Stimulated activated CD4-positive, alpha-beta T cell treated with anti-CD3 and anti-CD28 coated beads, TNF-alpha, amount 100 ng/mL, for 4 hours (primary cell): ENCODE measurements at places on chromosomes 13 and 19.

DNA sequence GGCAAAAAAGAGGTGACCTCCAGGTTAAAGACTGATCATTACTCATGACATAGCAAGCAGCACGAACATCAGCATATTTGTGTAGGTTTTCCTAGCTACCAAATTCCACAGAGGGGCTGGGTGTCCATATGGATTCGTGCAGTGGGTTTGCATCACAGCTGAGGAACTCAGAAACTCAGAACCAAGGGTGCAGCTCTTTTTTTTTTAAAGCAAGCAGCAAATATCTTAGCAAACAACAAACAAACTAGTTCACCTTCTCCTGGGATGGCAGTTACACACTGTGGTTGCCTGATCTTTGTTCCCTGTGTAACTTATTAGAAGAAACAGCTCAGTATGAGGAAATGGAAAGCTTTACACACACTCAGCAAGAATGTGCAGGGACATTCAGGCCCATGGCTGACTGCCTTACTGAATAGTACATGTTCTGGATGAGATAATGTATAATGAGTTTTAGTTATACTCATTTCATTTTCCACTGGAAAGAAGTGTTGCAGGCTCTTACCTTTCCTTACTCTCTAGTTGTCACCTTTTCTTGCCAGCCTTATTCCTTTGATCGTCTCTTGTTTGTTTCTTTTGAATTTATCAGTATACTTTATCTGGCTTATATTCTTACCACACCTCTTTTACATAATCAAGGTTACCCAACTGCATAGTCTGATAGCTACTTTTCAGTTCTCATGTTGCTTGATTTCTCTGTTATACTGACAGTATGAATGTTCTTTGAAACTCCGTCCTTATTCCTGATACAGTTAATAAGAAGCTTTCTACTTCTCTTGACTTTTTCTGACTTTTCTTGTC lies 4.3 kb downstream of the NDFIP2 start:
- DNase-seq, result no peak

DNA sequence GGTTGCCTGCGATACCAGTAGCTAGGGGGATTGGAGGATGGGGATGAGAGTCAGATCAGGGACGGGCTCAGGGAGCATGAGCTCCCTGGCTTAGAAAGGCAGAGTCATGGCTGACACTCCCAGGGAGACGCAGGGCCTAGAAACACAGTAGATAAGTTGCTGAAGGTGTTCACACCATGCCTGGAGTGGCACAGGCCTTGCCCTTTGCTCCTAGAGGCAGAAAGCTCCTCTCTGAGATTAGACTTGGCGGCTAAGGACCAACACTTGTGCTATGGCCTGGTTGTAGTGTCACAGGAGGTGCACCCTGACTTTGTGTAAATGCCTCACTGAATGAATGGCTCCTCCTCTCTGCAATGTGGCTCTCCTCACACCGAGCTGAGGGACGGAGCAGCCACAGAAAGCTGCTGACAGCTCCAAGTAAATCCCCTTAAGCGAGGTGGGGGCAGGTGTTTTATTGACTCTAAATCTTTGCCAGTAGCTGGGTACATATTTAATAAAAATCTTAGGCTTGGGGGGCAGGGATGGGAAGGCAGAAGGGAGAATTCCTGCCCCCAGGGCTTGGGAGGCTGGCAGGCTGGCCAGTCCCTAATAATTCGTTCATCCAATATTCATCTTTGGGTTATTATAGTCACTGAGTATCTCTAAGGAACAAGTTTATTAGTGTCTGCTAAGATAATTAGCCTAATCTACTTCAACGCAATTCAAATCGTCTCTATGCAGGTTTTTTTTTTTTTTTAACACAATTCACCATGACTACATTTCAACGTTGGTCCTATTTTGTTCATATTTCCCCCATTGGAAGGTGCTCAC lies 54.9 kb downstream of the SIAH3 start:
- no peak for DNase-seq

DNA sequence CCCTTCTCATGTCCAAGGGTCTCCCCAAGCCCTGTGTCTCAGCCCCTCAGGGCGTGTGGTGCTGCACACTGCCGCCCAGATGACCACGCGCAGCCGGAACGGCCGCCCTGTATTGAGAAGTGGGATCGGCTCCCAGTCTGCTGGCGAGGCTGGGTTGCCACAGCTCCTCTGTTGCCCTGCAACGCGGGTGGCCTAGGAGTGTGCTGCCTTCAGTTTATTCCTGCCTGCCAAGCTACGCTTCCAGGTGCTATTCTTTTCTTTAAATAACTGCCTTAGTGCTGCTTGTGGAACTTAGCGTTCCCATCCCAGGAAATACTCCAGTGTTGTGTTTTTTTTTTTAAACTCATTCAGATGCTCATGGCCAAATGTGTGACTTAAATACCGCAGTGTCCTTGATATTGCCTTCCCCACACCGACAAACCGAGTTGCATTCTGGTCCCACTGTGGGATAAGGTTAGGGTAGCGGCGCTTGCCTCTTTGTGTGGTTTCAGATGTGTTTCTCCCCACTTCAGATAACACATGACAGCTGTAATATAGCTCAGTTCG lies 16.6 kb downstream of the ACTN4 start:
- no peak for DNase-seq

DNA sequence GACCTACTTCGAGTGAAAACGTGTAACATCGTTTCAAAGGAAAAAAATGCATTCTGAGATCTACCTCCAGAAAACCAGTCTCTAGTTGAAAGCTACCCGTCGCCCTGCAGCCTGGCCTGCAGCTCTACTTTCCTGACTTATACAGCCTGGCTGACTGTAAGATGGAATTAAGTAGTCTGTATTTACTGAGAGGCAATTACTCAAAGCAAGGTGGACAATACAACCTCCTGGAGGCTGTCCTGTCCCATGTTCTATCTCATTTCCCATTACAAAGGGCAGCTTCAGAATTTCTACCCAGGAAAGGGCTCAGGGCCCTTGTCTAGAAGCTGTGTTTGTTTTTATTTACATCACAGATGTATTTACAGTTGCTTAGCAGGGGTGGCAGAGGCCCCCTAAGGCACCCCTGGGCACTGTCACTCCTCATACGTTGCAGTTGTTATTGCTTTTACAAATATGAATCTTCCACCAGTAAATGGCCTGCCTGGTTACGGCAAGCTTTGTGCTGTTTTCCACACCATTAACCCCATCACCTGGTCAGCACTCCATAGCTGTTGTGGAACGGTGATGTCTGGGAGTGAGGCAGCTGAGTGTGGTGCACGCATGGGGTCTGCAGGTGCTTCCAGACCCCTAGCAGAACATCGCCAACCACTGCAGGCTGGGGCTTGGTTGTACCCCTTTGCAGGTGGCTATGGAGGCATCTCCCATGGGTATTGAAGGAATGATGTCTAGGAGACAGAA lies 46.3 kb upstream of the MTIF3 start:
- no peak for DNase-seq

DNA sequence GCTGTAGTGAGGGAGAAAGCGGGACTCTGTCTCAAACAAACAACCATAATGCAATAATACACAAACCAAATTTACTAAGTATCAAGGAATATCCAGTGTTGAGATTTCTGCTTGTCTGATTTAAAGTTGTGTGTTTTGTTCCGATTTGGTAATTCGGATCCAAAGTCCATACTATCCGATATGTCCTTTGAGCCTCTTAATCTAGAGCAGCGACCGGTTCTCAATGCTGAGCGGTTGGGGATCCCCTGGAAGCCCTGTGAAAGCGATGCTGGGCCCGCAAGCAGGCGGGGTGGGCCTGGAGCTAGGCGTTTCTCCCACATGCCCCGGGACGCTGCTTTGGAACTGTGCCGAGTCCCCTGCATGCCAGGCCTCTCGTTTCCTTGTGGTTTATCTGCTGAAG lies 20.2 kb downstream of the C19orf44 start:
- no peak for DNase-seq

- no peak for DNase-seq
These were observed 2097.0 kb downstream of the PCDH9 start for GRCh38 chr13:65133094-65133493.

GRCh38 chr13:86882835-86883234 lies 788.3 kb upstream of the SLITRK5 start:
- DNase-seq, result no peak

- no peak for DNase-seq
These were observed 55.0 kb downstream of the MRPL57 start for GRCh38 chr13:21231426-21231940.

DNA sequence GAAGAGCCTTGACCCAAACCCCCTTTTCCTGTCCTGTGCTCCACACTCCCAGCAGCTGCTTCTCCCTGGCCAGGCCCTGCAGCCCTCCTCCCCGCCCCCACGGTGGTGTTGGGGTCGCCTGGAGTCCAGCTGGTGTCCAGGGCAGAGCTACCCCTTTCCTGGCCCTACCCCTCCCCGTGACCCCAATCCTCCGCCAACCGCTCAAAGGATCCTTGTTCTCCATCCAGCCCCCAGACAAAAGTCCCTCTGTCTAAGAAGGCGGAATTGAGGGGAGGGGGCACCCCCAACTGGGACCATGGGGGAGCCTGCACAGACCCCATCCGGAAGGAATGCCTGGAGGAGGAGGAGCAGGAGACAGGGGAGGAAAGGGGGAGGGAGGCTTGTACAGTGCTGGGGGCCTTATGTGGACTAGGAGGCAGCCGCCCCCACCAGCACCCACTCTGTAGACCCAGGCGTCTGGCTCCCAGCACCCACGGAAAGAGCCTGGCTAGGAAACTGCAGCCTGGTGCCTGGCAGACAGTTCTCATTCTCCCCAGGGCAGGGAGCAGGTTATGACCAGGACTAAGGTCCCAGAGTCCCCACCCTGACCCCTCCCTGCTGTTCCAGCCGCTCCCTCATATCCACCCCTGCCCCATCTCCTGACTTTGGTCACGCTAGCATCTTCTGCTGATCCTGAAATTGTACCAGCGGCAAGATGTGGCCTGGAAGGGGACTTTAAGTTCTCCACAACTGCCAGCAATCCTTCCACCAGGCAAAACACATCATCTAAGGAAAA lies at the start of gene FXYD3:
TSS of gene FXYD3 (plus strand) at position 647 of the 775 bp plus-strand sequence. CDS start 3,554 bp downstream, outside the sequence.
- DNase-seq, result no peak

DNA sequence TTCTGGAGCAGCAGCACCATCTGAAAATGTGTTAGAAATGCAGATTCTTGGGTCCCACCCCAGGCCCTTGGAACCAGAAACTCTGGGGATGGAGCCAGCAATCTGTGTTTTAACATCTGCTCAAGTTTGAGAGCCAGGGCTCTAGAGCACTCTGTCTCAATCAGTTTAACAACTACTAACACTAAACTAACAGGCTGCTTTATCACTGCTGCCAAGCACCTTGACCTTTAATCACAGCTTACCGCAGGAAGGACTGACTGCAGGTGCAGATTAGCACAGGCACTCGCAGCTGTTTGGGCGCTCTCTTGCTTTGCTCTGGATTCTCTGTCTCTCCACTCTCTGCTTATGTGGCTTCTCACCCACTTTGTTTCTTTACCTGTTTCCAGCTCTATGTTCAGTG lies 163.5 kb downstream of the MTUS2 start:
- no peak for DNase-seq

DNA sequence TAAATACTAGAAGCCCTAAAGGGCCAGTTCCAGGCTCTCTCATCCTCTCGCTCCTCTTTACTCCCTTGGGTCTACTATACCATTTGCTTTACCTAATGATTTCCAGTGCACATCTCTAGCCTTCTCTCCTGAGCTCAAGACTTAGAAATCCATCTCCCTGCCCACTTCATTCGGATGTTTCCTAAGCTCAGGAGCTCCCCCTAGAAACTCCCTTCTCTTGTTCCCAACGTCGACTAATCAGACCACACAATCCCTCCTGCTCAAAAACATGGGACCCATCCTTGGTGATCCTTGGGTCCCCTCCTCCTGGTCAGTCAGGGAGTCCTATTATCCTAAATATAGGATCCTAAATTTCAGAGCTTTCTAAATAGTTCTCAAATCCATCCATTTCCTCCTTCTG lies 21.1 kb upstream of the STK24 start:
- DNase-seq, result no peak

DNA sequence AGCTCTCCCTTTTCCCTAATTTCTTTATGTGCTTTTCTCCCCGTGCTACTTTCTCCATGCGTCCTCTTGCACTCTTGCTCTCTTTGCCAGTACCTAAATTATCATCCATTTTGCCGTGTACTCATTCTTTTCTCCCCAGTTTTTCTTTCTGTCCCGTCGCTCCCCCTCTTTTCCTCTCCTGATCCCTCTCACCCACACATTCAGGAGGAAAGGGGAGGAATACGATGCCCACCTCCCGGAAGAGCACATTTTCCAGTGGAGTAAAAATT lies 821 bp downstream of the ZNF616 start:
- DNase-seq, result no peak

DNA sequence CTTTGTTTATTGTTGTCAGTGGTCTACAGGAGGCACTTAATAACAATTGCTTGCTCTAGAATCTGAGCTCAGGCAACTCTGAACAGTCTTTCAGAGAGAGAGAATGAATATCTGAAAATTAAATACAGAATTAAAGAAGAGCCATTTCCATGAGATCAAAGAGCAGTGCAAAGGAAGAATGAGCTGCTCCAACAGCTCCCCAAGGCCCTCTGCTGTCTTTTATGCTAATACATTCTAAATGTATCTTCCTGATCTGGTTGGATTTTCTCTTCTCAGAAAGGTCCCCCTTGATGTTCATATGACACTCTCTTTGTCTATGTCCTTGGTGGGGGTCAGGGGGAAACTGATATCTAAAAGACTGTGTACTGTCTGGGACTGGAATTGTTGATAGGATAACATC lies 1029.6 kb downstream of the PCDH9 start:
- DNase-seq, result no peak

GRCh38 chr13:110950819-110951570 lies 36.1 kb upstream of the ANKRD10 start:
- DNase-seq, result no peak

DNA sequence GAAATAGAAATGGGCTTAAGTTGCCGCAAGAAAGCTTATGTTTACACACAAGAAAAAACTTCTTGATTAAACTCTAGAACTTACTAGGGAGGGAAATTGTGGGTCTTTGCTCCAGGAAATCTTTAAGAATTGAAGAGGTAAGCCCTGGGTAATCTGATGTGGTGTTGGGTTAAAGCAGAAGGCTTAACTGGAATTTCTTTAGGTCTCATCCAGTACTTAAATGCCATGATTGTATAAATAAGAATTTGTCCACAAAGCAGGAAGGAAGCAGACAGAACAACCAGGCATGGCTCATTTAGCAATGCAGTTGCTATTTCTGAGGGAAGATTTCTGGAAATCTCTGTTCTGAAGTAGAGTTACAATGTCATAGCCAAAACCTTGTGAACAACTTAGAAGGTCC lies 360.4 kb downstream of the KLF5 start:
- DNase-seq, result no peak

DNA sequence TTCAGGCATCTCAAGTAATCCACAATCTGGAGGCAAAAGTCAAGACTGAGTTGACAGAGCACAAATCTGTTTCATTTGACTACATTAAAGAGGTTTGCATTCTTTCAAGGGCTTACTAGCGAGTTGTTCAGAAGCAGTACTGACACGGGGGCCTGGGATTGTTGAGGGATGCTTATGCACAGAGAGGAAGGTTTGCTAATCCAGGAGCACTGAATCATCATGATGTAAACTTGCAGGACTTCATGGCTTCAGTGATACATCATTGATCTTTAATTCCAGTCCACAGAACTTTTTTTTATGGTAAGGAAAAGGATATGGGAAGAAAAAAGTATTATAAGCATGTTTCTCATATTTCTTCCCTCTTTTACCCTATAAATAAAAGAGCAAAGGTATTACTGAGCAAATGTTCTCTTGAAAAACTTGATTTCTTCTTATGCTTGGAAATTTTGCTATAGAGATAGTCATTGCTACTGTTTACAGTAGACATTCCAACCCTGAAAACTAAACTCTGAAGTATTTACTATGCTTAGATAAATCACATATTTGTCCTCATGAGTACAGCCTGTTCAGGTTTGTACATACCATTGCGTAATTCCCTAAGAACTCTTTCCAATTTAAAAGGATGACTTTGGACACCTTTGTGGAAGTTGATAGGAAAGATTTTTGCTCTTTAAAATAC lies 65.8 kb upstream of the KPNA3 start:
- no peak for DNase-seq

- no peak for DNase-seq
These were observed 724.6 kb downstream of the SLITRK5 start for GRCh38 chr13:88395804-88396203.
